Tibial artery (tissue), 4 donors: ENCODE measurements at places on chromosomes 13 and 19.

DNA sequence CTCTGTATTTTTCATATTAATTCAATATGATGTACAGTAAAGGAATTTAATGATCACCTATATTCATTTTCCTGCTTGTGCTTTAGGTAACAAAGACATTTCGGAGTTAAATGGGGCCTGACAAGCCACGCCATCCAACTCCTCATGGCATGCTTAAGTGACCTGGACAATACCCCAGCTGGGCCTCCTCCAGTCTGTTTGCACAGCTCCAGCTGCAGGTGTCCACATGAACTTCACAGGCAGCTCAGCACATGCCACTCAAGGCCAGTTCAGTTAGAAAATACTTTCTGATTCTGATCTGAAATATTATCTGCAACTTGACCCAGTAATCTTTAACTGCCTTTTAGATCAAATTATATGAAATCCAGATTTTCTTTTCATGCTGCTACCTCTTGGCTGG is 89.6 kb upstream of the SLC15A1 start:
- no peaks in the 10 kb centered on the region for H3K4me1 ChIP-seq
- DNase-seq, result no peak
- no peaks in the 10 kb centered on the region for H3K27me3 ChIP-seq
- peaks cover 22% of the 10 kb centered on the region for H3K36me3 ChIP-seq
- H3K4me3 ChIP-seq, result no peak overlapping the region
- no peak overlapping the region for H3K27ac ChIP-seq

DNA sequence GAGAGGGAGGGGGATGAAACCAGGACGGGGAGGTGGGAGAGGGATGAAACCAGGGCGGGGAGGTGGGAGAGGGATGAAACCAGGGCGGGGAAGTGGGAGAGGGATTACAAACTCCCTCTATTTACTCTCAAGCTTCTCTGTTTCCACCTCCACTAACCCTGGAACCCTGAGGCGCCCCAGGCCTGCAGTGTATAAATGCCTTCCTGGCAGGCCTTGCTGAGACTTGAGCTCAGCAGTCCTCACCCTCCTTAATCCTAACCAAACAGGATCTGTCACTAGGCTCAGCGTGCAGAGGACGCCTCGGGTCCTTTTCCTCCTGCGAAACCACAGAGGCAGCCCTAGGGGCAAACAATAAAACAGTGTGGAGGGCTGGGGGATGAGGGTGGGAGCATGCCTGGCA is 32.1 kb upstream of the OR1M1 start:
- H3K4me1 ChIP-seq, result no peaks in the 10 kb centered on the region
- H3K27me3 ChIP-seq, result no peaks in the 10 kb centered on the region
- DNase-seq, result no peak

DNA sequence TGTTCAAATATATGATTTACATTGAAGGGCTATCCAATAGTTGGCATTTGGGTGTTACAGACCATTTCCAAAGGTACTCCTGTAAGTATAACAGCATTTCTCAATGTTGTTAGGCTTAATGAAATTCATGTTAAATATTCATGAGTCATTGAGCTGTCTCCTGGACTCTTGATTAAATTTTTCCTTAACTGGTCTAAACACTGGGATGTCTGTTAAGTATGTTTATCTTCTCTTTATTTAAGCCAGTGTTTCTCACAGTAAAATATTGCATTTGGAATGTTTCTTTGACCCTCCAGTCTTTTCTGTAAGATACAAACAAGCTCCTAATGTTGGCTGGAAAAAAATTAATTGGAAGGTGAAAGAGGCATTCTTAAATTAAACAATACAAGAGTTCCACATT is 402.5 kb upstream of the HTR2A start:
- H3K4me3 ChIP-seq, result no peak overlapping the region
- H3K27me3 ChIP-seq, result no peaks in the 10 kb centered on the region
- no peaks in the 10 kb centered on the region for H3K4me1 ChIP-seq
- no peak overlapping the region for H3K27ac ChIP-seq

GRCh38 chr19:18574691-18575291 is 3.1 kb downstream of the UBA52 start:
- no peak for DNase-seq
- peaks cover 22% of the 10 kb centered on the region for H3K4me1 ChIP-seq
- H3K36me3 ChIP-seq, result peaks cover 44% of the 10 kb centered on the region
- H3K4me3 ChIP-seq, result no peak overlapping the region
- H3K27ac ChIP-seq, result no peak overlapping the region

DNA sequence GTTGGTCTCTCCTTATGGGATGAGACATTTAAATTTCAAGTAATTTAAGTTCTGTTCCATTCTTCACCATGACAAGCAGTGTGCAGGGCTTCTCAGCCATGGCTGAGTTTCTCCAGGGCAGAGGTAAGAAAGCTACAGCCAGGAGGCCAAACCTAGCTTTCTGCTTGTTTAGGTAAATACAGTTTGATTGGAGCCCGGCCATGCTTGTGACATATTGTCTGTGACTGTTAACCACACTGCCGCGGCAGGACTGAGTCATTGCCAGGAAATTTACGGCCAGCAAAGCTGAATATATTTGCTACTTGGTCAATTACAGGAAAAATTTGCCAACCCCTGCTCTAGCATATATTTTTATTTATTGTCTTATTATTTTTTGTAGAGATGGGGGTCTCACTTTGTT is 10.7 kb downstream of the NLRP8 start:
- no peak overlapping the region for H3K27ac ChIP-seq
- no peaks in the 10 kb centered on the region for H3K27me3 ChIP-seq
- no peaks in the 10 kb centered on the region for H3K36me3 ChIP-seq

DNA sequence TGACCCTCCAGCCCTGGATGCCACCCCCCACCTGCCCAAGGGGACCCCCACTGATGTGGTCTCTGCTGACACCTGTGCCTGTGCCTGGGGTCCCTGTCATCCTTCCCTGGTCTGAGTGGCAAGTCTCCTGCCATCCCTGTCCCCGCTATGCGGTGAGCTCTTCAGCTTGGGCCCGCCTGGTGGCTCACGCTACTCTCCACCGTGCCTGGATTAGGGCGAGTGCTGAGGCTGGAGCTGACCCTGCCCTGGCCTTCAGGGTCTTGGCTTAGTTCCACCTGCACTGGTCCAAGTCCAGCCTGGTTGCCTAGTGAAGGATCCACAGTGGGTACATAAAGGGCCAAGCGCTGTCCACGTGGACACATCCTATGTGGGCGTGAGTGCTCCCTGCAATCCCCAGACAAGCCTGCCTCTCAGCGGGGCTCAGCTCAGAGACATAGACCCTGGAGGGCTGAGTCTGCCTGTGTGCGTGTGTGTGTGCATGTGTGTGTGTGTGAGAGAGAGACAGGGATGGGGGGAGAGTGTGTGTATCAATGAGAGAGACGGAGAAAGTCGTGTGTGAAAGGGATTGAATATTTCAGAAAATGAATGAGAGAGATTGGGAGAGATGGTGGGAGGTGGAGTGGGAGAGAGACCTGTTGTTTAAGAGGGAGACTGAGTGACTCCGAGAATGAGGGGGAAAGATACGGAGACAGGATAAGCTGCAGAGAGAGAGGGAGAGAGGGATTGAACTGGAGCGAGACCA is 22.1 kb downstream of the WTIP start:
- peaks cover 6% of the 10 kb centered on the region for H3K36me3 ChIP-seq
- no peaks in the 10 kb centered on the region for H3K27me3 ChIP-seq
- H3K4me3 ChIP-seq, result no peak overlapping the region
- no peaks in the 10 kb centered on the region for H3K4me1 ChIP-seq
- DNase-seq, result peak; percentile 19
- H3K27ac ChIP-seq, result peak overlapping the region; percentile 26

GRCh38 chr13:97798171-97798821 is 155.2 kb upstream of the IPO5 start:
- no peaks in the 10 kb centered on the region for H3K4me1 ChIP-seq
- DNase-seq, result no peak
- no peak overlapping the region for H3K4me3 ChIP-seq
- H3K36me3 ChIP-seq, result no peaks in the 10 kb centered on the region
- no peak overlapping the region for H3K27ac ChIP-seq

- H3K4me3 ChIP-seq, result no peak overlapping the region
- no peaks in the 10 kb centered on the region for H3K4me1 ChIP-seq
- DNase-seq, result no peak
- no peaks in the 10 kb centered on the region for H3K36me3 ChIP-seq
- no peak overlapping the region for H3K27ac ChIP-seq
- H3K27me3 ChIP-seq, result peaks cover 22% of the 10 kb centered on the region
Observed at GRCh38 chr19:54233941-54234340, 8.6 kb downstream of the LILRA6 start.

DNA sequence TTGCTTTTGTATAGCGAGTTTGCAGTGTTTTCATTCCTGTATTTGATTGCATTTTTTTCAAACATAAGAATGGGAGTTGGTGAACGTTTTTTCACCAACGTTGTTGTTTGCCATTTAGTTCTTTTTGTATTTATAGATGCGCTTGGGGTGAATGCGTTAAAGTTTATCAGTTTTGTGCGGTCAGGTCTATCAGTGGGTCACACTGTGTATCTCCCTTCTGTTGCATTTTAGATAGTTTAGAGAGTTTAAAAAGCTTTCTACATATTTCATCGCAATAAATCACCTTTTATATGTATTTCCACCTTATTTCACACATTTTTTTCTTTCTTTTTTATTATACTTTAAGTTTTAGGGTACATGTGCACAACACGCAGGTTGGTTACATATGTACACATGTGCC is 16.4 kb downstream of the OR7A5 start:
- no peaks in the 10 kb centered on the region for H3K4me1 ChIP-seq
- no peak overlapping the region for H3K4me3 ChIP-seq
- H3K27ac ChIP-seq, result no peak overlapping the region
- no peaks in the 10 kb centered on the region for H3K27me3 ChIP-seq
- DNase-seq, result no peak
- H3K36me3 ChIP-seq, result no peaks in the 10 kb centered on the region

DNA sequence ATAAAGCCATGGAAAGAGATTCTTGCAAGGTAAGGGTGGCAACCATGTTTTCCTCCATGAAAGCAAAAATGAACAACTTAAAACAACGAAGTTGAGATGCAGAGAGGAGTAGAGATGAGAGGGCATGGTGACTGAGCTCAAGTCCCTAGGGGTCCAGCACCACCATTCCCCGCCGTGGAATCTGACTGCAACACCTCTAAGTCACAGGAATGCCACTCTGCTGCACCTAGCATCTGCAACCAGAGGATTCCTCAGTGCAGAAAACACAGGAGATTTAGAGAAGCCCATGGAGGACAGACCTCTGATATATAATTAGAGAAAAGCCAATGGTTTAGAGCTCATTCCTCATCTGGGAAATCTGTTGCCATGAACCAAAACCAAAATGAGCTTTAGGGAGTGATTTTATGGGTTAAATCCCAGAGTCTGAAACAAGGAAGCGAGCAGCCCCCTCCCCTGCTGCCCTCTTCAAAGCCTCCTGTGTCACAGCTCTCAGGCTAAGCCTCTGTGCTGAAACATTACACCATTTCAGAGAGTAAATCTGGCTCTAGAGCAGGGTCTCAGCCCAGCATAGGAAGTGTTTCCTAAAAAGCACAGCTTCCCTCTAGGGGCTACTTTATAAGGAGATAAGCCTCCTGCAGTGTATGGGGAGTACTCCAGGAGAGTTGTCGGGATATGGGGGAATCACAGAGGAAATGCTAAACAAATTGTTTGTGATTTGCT is 1043.6 kb downstream of the UQCRFS1 start:
- H3K4me3 ChIP-seq, result no peak overlapping the region
- H3K27ac ChIP-seq, result no peak overlapping the region
- DNase-seq, result no peak
- H3K4me1 ChIP-seq, result no peaks in the 10 kb centered on the region
- H3K36me3 ChIP-seq, result no peaks in the 10 kb centered on the region
- H3K27me3 ChIP-seq, result no peaks in the 10 kb centered on the region

DNA sequence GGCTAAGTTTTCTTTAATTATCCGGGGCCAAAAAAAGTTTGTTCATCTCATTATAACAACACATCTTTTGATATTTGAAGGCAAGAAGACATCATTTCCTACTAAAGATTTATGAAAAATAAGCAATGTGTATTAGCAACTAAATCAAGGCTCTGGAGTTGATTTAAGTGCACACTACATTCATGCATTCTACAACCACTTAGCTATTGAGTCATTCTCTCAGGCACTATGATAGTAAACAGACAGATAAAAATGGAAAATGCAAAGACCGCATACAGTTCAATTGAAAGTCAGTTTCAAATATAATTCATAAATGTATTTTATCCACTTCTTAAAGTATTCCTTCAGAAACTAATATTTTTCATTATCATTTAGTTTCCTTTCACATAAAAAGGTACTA is 1395.2 kb downstream of the PCDH9 start:
- H3K27ac ChIP-seq, result no peak overlapping the region
- DNase-seq, result no peak

GRCh38 chr13:78382491-78382890 is 220.9 kb downstream of the POU4F1 start:
- H3K4me3 ChIP-seq, result no peak overlapping the region
- H3K27ac ChIP-seq, result no peak overlapping the region
- DNase-seq, result no peak
- no peaks in the 10 kb centered on the region for H3K4me1 ChIP-seq
- H3K27me3 ChIP-seq, result no peaks in the 10 kb centered on the region

GRCh38 chr13:49649963-49650312 is 21.6 kb downstream of the ARL11 start:
- H3K27me3 ChIP-seq, result no peaks in the 10 kb centered on the region
- no peaks in the 10 kb centered on the region for H3K36me3 ChIP-seq
- peaks cover 6% of the 10 kb centered on the region for H3K4me1 ChIP-seq
- H3K4me3 ChIP-seq, result no peak overlapping the region

DNA sequence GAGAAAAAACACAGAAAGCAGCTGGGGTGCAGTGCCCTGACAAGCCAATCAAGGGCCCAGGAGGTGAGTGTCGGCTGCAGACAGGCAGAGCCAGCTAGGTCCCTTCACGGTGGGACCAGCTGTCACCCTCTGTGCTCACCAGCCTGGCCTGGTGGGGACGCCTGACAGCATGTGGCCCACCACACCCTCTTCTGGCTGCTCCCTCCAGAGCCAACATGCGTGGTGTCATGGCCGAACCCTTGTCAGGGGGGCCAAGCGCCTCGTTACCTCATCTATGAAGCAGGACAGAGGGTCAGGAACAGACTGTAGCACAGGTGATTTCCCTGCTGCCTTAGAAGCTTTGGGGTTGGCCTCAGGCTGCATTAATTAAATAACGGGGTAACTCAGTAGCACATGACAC is 40.0 kb upstream of the ISYNA1 start:
- H3K4me1 ChIP-seq, result peaks cover 67% of the 10 kb centered on the region
- H3K4me3 ChIP-seq, result no peak overlapping the region

GRCh38 chr13:39462428-39462827 is 140.6 kb downstream of the LHFPL6 start:
- H3K36me3 ChIP-seq, result no peaks in the 10 kb centered on the region
- DNase-seq, result no peak
- no peak overlapping the region for H3K27ac ChIP-seq
- H3K4me1 ChIP-seq, result no peaks in the 10 kb centered on the region

- peaks cover 62% of the 10 kb centered on the region for H3K4me1 ChIP-seq
- H3K27me3 ChIP-seq, result peaks cover 6% of the 10 kb centered on the region
- no peaks in the 10 kb centered on the region for H3K36me3 ChIP-seq
Observed at GRCh38 chr19:10291554-10292205, 1.9 kb downstream of the ICAM5 start.
